Stimulated activated CD8-positive, alpha-beta memory T cell treated with anti-CD3 and anti-CD28 coated beads, Interleukin-15, amount 100 ng/mL, for 4 hours (primary cell): ENCODE measurements at places on chromosomes 16 and 17.

GRCh38 chr16:53091466-53092211 is 36.8 kb downstream of the CHD9 start:
- DNase-seq: no peak

- DNase-seq: no peak
These were observed 26.5 kb upstream of the PPM1D start for GRCh38 chr17:60573236-60574051.

- no peak for DNase-seq
These were observed 737 bp downstream of the RPUSD1 start for GRCh38 chr16:787321-787966.

- no peak for DNase-seq
These were observed 4.4 kb downstream of the NSMCE1 start for GRCh38 chr16:27264151-27264550.

DNA sequence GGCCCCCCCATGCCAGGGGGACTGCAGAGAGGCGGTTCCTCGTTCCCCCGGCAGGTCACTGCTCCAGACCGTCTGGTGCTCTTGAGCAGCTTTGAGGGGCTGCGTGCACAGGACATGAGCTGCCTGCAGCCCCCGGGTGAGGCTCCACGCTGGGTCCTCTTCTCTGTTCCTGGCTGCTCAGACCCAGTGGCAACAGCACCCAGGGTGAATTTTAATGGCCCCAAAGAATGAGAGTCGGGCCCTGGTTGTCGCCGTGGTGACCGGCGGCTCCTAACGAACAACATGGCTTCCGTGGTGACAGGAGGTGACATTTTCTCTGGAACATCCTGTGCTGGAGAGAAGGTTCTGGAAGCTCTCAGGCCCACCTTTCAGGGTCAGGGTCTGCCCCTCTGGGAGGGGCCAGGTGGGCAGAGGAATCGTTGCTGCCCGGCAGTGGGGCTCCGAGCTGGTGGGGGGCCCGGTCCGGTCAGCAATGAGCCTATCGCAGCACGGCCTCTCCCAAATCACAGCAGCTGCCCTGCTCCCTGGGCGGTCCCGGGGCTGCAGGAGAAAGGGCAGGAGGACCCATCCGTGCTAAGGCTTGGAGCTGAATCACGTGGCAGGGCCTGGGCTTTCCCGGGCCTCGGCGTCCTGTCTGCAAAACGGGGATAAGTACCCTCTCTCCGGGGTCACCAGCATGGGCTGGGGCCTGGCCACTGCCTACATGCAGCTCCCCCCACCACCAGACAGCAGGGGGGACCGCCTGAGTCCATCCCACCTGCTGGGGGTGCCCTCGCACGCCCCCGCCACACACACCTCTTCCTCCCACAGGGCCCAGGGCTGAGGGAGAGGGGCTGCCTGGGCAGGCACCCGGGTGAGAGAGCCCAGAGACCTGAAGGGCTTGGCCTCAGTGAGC is 3.4 kb upstream of the C1QTNF8 start:
- DNase-seq: no peak

GRCh38 chr17:61294777-61295176 is 104.9 kb upstream of the TBX2 start:
- DNase-seq: no peak

DNA sequence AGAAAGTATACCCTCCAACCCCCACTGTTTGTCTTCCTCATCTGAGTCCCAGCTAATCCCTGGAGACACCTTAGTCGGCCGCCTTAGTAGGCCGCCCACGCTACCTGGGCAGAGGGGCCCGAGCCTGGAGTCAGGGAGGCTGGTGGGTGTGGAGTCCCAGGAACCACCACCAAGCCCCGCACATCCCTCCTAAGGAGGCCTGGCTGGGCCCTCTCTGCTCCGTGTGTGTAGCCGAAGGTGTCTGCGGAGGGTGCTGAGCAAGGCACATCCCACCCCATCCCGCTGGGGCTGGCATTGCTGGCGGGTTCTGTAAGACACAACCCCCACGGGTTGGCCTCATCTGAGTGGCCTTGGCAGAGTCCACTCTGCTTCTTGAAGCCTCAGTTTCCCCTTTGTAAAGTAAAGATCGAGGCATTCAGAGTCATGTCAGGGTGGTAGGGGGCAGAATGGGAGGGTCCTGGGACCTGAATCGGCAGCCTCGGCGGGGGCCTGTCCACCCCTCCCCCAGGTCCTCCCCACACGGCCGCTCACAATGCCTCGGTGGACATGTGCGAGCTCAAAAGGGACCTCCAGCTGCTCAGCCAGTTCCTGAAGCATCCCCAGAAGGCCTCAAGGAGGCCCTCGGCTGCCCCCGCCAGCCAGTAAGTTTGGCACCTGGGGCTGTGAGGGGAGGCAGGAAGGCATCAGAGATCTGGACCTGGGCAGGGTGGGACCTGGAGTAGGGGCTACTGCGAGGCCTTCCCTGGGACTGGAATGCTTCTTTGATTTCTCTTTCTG is 15.2 kb upstream of the ADGRG3 start:
- DNase-seq: no peak

- no peak for DNase-seq
These were observed 22.2 kb upstream of the WSCD1 start for GRCh38 chr17:6047966-6048365.

GRCh38 chr17:61400066-61400716 is 548 bp downstream of the TBX2 start:
- DNase-seq: no peak

GRCh38 chr16:47197536-47198179 is 53.9 kb upstream of the NETO2 start:
- DNase-seq: no peak

DNA sequence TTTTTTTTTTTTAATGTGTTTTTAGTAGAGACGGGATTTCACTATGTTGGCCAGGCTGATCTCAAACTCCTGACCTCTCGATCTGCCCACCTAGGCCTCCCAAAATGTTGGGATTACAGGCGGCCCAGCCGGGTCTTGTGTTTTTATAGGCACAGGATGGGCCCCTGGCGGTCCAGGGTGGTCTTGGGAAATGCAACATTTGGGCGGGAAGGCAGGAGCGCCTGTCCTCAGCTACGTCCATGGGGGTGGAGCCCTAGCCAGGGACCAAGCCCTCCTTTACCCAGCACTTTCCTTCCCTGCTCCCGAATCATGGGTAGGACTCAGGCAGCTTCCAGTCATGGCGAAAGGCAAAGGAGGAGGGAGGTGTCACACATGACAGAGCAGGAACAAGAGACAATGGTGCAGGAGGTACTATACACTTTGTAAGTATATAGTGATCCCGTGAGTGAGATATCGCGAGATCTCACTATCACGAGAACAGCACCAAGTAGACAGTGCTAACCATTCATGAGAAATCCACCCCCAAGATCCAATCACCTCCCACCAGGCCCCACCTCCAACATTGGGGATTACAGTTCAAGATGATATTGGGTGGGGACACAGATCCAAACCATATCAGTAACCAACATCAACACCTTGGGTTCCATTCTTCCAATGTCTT is 226.7 kb upstream of the WSCD1 start:
- DNase-seq: no peak

DNA sequence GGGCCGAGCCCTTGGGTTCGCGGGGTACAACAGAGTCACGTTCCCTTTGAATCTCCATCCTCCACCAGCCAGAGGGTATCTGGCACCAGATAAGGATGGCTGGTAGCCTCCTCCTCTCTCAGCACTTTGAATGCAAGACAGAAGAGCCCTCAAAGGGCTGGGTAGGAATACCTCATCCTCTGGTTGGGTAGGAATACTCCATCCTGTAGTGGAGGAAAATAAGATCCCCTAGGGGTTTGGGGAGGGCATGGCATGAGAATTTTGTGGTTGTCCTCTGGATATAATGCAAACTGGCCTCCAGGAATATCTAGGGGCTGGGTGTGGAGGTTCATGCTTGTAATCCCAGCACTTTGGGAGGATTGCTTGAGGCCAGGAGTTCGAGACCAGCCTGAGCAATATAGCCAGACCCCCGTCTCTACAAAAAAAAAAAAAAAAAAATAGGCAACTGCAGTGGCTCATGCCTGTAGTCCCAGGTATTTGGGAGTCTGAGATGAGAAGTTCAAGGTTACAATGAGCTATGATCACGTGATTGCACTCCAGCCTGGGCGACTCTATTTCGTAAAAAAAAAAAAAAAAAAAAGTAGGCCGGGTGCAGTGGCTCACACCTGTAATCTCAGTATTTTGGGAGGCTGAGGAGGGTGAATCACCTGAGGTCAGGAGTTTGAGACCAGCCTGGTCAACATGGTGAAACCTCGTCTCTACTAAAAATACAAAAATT is 2.7 kb downstream of the IGFBP4 start:
- DNase-seq: no peak

- DNase-seq: no peak
These were observed 74.6 kb downstream of the ZNF18 start for GRCh38 chr17:11922638-11923037.

GRCh38 chr17:42679492-42680330 is 1.9 kb downstream of the CCR10 start:
- peak; percentile 49 for DNase-seq

DNA sequence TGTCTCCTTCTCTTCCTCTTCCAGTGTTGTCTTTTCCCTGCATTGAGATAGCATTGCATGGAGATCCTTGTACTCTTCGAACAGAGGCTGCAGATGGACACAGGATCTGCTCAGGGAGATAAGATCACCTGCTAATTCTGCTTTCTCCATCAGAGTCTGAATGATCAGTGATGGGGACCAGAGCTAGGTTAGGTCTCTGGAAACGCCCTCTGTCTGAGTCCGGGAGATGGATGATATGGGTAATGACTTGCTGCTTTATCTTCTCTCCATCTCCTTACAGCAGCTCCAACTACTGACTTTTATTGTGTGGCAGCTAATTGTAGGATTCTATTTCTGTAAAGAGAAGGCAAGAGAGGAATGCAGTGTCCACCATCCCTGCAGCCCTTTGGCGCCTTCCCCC is 435.6 kb downstream of the WWOX start:
- no peak for DNase-seq

- DNase-seq: no peak
These were observed 6.5 kb downstream of the DDX42 start for GRCh38 chr17:63780507-63780906.

DNA sequence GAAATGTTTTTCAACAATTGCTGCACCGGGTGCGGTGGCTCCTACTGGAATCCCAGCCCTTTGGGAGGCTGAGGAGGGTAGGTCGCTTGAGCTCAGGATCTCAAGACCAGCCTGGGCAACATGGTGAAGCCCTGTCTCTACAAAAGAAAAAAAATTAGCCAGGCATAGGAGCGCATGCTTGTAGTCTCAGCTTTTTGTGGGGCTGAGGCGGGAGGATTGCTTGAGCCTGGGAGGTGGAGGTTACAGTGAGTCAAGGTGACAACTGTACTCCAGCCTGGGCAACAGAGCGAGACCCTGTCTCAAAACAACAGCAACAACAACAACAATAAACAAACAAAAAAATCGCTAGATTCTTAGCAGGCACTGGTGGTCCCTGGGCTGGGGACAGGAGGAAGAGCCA is 28.5 kb downstream of the IL21R start:
- no peak for DNase-seq

GRCh38 chr17:17922070-17922614 is 50.1 kb downstream of the TOM1L2 start:
- no peak for DNase-seq

DNA sequence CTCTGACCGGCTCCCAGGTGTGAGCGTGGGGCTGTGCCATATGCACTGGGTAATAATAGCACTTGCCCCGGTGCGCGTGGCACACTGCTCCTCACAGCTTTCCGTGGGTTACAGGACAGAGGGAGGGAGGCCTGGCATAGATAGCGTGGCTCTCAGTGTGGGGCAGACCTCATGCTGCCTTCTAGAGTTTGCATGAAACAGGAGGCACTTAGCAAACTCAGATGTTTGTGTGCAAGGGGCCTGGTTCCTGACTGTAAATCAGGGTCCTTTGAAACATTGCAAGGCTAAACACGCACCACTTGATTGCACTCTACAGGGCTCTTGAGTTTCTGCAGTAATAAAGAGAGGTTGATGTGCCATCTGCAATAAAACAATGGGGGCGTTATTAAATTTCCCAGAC is 101.7 kb downstream of the RPTOR start:
- DNase-seq: no peak

- DNase-seq: no peak
These were observed 90.5 kb downstream of the C16orf78 start for GRCh38 chr16:49464093-49464492.

DNA sequence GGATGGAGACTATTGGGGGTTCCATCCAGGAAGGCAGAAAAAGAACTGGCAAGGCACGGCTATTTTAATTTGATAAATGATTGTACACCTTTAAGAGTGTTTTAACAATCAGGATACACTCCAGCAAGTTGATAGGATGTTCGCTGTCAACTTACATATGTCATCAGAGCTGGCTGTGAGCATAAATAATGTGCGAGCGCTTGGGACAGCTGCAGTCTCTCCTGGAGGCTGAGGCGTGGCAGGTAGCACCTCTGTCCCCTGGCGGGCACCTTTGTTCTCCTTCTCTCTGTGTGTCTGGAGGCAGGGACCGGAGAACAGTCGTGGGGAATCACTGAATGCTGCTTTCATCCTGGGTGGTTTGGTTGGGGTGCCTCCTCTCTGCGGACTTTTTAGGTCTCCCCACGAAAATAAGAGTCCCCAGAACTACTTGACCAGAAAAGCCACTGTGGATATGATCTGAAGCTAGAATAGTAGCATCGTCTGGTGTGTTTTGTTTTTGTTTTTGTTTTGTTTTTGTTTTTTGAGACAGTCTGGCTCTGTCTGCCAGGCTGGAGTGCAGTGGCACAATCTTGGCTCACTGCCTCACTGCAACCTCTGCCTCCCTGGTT is 9.4 kb downstream of the BAHCC1 start:
- no peak for DNase-seq

GRCh38 chr16:14486520-14487303 is 143.3 kb downstream of the PARN start:
- DNase-seq: no peak

GRCh38 chr17:79930062-79930876 is 91.0 kb upstream of the CBX4 start:
- no peak for DNase-seq

GRCh38 chr16:3458278-3458851 is 14.9 kb downstream of the NAA60 start:
- no peak for DNase-seq

GRCh38 chr16:66898207-66898606 is 17.9 kb downstream of the PDP2 start:
- DNase-seq: no peak

DNA sequence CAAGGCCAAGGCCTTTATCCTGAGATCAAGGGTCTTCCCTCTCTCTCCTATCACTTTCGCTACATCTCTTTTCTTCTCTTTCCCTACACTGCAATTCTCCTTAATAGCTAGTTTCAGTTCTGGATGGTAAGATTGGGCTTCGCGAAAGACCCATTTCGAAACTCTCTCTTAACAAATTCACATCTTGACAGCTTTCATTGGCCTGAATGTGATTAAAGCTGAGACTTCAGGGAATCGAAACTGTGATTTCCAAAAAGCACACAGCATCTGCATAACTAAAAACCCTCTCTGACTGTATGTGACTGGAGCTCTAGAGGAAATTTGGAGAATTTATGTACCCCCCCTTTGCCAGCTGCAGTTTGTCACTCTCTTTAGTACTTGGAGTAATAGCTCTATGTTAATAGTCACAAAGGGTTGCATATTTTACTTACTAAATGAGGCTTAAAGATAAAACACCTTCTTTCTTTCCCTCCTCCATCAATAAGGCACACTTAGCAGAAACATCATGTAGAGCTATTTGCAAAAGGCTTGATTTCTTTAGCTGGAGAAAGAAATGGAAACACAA is 105.3 kb upstream of the FAM20A start:
- no peak for DNase-seq
